ENCODE measurements at places on chromosomes 5 and 9.

- no peak for DNase-seq
These were observed 40.8 kb upstream of the GNPDA1 start for GRCh38 chr5:142053426-142054151.

DNA sequence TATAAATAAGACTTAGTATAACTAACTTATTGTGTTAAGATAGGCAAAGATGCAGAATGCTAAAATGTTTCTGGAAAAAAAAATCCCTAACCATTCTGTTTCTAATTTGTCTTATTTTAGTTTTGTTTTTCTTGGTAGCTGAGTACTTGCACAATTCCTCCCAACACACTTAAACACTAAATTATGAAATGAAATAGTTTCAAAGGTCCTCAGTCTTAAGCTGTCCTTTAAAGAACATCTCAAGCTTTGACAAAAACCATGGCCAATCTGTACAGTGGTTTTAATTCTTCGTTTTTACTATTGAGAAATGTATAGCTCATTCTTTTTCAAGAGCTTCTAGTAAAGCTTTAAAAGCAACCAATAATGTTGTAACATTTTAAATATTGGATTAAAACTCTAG, 171.5 kb downstream of the EDIL3 start:
- no peak for DNase-seq

DNA sequence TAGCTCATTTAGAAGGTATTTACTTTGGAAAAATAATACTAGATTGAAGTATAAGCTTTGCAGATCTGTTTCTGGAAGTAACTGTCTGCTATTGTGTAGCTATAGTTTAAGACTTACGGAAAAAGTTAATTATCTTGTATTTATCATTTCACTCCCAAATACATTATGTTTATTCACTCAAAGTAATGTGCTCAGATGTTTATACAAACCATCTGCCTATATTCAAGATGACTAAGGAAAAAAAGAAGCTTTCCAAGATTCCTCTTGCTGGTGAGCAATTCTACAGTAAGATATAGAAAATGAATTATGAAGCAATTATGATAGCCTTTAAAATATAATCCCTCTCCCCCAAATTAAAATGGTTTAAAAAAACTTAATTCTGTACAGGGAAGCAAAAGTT, 137.9 kb downstream of the KIAA0825 start:
- DNase-seq = no peak

DNA sequence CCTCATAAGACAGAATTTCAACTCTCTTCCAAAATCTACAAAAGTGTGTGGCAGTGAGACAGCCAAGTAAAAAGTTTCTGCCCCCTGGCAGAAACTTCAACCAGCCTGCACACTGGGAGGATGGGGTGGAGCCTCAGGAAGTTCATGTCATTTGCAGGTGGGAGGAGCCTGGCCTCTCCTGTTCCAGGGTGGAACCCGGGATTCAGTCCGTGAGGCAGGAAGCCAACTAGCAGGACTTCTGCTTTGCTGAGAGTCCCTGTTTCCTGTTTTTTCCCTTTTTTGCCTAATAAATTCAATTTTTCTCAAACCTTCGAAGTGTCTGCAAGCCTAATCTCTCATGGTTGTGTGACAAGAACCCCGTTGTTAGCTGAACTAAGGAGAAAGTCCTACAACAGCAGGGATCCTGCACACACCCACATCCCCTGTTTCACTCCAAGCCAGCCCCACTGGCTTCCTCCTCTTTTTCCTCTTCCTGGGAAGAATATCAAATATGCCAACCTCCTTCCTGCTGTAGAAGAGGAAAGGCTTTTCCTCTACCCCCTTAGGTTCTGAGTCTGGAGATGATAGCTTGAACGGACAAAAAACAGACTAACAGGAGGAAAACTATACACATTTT, 69.3 kb downstream of the ALDH7A1 start:
- no peak for DNase-seq

DNA sequence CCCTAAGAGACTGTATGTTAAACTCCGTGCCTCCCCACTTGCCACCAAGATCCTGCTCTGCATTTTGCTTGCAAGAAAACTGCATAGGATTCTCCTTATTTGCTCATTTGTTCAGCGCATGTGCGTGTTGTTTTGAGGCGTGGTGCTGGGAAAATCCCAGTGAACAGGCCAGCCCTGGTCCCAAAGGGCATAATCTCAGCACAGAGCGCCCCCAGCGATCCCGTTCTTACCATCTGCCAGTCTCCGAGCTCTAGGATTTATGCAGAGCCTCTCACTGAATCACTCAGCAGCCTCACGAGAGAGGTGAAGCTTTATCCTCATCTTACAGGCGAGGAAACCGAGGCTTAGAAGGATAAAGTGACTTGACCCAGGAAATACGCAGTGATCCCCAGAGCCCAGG, 11.5 kb downstream of the PRRX2 start:
- DNase-seq = no peak

DNA sequence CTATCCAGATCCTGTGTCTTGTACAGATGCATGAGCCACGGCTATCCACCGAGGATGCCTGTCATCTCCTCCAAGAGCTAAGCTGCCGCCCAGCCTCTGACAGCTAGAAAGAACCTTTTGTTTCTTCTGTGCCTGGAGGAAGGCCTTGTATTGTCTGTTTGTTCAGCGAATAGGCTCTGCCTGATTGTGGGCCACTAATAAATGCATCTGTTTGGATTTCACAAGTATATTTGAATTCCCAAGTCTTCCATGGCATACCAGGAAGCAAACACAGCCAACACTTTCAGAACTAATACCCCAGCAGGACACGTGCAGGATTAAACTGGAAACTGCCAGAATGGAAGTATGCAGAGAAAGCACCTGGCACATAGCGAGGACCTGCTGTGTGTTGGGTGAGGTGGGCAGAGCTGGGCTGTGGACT, 92.7 kb upstream of the NEURL1B start:
- DNase-seq = no peak

DNA sequence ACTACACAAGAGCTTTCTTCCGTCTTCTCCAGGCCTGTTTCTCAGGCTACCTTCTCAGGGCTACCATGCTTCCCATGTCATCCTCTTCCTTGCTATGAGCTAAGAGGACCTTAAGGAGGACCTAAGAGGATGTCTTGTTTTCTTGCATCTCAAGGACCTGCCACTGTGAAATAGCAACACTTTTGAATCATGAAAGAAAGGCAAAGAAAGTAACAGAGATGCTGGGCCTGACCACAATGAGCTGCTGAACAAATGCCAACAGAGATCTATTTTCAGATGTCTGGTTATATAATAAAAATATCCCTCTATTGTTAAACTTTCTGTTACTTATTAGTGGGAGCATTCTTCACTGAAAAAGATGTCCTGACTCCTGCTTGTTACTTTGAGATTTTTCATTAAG, 36.7 kb upstream of the ANXA1 start:
- DNase-seq = no peak

DNA sequence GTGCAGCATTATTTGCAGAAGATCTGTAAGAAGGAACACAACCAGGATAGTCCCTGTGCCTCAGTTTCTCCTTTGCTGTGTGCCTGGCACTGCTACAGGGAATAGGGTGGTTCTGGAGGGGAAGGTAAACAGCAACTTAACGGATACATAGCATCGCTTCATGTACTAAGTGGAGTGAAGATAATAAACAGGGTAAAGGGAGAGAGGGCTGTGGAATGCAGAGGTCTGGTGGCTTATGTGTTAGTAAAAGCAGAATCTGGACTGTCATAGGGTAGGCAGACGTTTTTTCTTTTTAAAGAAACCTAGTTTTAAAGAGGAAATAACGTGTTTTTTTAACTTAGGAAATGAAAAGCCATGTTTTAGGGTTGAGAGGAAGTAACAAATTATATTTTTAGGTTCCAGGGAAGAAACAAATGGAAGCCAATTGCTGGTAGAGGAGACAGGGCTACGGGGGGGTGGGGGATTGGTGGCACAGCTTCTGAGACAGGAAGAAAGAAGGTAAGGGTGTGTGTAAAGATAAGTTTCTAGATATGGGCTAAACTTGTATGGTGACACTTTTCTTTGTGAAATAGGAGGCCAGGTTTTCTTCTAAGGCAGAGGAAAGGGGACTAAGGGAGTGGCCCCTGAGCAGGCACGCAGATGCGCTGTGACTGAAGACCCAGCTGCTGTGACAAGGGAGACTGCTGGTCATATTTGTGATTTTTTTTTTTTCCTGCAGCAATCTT, 1.3 kb downstream of the GNG10 start:
- peak; percentile 48 for DNase-seq

GRCh38 chr5:98698359-98698758, 75.1 kb upstream of the RGMB start:
- no peak for DNase-seq

GRCh38 chr5:35029333-35029732, 18.4 kb downstream of the AGXT2 start:
- DNase-seq = no peak

- DNase-seq = no peak
These were observed 26.4 kb upstream of the PIK3R1 start for GRCh38 chr5:68189171-68189570.

DNA sequence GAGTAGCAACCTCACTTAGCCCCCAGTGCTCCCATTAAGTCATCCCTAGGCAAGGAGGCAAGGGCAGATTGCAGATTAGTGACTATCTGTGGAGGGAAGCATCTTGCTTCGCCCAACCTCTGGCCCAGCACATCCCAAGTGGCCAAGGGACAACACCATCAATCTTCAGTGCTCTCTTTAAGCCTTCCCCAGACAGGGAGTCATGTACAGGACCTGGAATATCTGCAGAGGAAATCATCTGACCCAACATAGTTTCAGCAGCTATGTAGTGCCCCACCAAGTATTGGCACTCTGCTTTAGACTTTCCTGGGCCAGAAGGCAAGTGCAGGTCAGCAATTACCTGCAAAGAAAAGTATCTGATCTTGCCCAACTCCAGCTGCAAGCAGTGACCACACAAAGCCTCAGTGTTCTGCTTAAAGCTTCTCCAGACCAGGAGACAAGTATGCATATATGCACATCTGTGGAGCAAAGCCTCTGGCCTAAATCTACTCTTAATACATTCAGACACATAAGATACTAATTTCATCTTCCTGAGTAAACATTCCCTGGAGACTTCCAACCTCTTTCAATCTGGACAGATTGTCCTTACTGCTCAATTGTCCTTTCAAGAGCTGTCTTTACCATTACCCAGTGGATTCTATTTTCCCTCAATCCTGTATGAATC, 224.8 kb upstream of the VLDLR start:
- DNase-seq = no peak

GRCh38 chr9:4225291-4226028, 74.4 kb downstream of the GLIS3 start:
- DNase-seq = no peak

GRCh38 chr9:95477441-95477840, 39.3 kb downstream of the PTCH1 start:
- DNase-seq = no peak

- DNase-seq = no peak
These were observed 408.8 kb downstream of the ENC1 start for GRCh38 chr5:74231697-74232096.

- no peak for DNase-seq
These were observed 209.5 kb downstream of the FANCC start for GRCh38 chr9:95107976-95108375.

DNA sequence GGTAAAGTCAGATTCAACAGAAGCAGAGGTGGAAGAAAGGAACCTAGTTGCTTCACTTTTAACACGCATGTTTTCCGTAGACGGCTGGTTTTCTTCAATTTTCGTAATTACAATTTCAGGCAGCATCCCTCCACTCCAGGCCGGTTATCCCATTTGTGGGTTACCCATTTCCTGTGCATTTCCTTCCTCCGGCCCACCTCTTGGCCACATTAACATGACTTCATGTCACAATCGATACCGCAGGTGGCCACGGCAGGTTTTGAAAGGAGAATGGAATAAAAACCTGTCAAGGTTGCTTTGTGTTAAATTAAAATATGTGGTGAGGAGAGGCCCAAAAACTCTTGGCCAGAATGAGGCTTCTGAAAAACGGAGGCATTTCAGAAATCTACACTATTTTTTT, 130.2 kb downstream of the PCSK5 start:
- no peak for DNase-seq

DNA sequence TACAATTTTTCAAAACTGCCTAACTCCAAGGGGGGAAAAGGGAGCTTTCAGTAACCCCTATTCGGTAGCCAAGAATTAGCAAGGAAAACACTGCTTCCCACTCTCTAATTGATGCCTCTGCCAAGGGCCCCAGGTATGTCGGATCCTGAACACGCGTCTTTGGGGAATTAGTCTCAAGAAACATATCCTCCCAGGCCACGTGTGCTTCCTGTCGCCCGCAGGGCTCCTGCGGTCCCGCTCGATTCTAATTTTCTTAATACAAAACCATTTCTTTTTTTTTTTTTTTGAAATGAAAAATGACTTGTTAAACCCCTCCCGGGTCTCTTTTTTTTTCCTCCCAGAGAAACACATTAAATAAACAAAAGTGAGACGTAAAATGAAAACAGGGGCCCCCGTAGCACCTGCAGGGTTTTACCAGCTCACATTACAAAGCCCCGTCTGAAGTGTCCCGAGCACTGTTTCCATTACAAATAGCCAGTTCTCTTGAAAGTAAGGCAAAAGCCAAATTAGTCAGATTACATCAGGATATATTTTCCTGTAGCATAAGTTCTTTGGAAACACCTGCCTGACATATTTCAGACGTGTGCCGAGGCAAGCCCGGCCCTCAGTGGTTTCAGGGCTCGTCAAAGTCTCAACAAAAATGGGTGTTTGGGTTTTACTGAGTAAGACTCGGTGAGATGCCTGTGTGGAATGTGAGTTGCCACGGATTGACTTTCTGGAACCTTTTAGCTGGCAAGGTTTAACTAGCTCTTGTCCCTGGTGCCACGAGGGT, 21.5 kb downstream of the SMIM23 start:
- DNase-seq = no peak

DNA sequence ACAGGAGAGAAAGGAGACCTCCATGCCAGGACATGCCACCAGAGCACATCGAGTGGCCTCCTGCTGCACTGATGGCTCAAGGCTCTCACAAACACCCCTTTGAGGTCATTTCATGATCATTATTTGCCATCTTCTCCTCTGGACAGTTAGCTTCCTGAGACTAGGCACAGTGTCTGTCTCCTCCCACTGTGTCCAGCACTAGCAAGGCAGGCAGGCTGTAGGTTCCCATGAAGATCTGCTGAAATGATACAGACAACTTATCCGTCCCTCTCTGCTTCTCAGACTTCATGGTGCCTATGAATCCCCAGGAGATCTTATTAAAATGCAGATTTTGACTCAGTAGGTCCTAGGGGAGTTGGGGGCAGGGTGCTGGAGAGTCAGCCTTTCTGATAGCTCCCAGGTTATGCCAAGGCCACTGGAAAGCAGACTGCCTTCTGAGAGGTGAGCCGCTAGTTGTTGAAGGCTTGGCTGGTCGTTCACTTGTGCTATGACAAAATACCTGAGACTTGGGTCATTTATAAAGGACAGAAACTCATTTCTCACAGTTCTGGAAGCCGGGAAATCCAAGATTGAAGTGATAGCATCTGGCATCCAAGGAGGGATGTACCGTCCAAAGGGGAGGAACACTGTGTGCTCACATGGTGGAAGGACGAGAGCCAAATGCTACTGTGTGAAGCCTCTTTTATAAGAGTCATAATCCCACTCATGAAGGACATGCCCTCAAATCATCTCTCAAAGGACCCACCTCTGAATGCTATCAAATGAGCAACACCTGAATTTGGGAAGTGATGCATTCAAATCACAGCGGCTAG, 183.4 kb downstream of the SPOCK1 start:
- no peak for DNase-seq

Data from KG1 (cell line).